ENCODE measurements at places on chromosomes 6 and 20.

GRCh38 chr6:165605901-165606739 lies 56.9 kb downstream of the PDE10A start:
- DNase-seq: no peak

- no peak for DNase-seq
Observed at GRCh38 chr6:147660334-147661311, 152.1 kb downstream of the SAMD5 start.

DNA sequence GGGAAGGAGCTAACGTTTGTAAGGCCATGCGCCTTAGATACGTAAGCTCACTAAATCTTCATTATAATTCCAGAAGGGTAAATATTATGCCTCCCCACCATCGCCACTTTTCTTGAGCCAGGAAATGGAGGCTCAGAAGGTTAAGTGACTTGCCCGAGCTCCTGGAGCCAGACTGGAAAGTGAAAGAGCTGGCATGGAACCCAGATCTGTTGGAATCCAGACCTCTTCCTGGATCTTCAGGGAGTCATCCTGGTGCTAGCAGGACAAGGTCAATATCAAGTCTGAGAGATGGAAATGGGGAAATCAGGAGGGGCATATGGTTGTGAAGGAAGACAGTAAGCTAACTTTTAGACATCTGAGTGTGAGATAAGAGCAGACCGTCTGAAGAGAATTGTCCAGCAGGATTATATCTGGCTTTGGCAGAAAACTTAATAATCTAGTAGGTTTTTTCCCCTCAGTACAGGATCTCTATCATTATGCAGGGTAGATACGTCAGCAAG lies 6.2 kb downstream of the TMEM200A start:
- no peak for DNase-seq

DNA sequence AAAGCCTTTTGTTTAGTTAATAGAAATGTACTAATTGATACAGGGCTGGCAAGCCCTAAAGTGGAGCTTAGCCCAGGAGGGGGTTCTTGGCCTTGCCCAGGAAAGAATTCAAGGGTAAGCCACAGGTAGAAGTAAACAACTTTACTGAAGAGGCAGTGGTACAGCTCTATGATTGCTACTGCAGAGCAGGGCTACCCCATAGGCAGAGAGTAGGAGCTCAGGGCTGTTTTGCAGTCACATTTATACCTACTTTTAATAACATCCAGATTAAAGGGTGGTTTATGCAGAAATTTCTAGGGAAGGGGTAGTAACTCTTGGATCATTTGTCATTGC lies 680.4 kb upstream of the GJE1 start:
- no peak for DNase-seq

DNA sequence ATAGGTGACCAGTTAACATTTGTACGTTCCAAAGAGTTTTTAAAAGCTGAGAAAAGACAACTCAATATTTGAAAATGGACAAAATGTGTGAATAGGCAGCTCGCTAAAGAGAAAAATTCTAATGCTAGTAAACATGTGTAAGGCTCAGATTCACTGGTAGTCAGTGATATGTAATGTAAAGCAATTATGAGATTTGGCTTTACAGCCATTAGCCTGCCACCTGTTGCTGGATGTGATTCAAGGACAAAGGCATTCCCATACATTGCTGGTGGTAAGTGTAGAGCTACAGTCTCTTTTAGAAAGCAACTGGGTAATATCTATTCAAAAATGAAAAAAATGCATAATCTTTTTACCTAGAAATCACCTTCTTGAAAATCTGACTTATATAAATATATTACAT lies 114.3 kb downstream of the COL19A1 start:
- DNase-seq: no peak
